ENCODE measurements at places on chromosomes 7 and 10. TPM values are rescaled to one million over a fixed set of nuclear protein-coding genes. Genes with fewer than 3 reads are reported as not detected.

Gene HPSE2
- 1.2 TPM for total RNA-seq

Gene SFTPA1
- total RNA-seq = not detected

Gene ABCC2
- total RNA-seq = 0.58 TPM

Gene SLC39A12
- total RNA-seq = not detected

Gene CHCHD2
- 232 TPM for total RNA-seq

Gene CUBN
- under 0.01 TPM for total RNA-seq

Gene SLIT1
- 6.1 TPM for total RNA-seq

Gene APBB1IP
- not detected for total RNA-seq

Gene GNAT3
- not detected for total RNA-seq

Gene EPHB6
- 9.6 TPM for total RNA-seq

- no peaks in the 10 kb centered on the region for H3K36me3 ChIP-seq
- H3K4me3 ChIP-seq = no peak overlapping the region
- H3K27ac ChIP-seq = no peak overlapping the region
- H3K27me3 ChIP-seq = no peaks in the 10 kb centered on the region
- H3K4me1 ChIP-seq = no peaks in the 10 kb centered on the region
Observed at GRCh38 chr10:82394122-82394521, 519.1 kb downstream of the NRG3 start.

DNA sequence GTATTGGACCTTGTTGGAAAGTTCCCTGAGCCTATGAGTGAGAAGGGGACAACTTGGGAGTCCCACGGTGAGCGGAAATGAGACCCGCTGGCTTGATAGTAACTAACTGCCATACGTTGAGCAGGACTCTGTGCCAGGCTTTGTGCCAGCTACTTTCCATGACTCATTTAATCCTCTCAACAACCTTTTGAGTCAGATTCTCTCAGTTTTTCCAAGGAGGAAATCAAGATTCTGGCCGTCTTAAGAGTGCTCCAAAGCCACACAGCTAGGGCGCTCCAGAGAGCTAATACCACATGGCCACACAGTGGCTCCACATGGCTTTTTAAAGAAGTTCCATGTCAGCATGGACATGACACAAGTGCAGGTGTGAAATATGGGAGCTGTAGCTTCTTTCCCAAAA lies 55.7 kb downstream of the NOD1 start:
- no peak for DNase-seq
- H3K4me3 ChIP-seq = no peak overlapping the region
- H3K27ac ChIP-seq = no peak overlapping the region
- H3K4me1 ChIP-seq = no peaks in the 10 kb centered on the region

- no peaks in the 10 kb centered on the region for H3K36me3 ChIP-seq
- no peaks in the 10 kb centered on the region for H3K4me1 ChIP-seq
- H3K27me3 ChIP-seq = no peaks in the 10 kb centered on the region
- DNase-seq = no peak
- H3K4me3 ChIP-seq = no peak overlapping the region
Observed at GRCh38 chr7:156347132-156347531, 293.4 kb upstream of the RNF32 start.

DNA sequence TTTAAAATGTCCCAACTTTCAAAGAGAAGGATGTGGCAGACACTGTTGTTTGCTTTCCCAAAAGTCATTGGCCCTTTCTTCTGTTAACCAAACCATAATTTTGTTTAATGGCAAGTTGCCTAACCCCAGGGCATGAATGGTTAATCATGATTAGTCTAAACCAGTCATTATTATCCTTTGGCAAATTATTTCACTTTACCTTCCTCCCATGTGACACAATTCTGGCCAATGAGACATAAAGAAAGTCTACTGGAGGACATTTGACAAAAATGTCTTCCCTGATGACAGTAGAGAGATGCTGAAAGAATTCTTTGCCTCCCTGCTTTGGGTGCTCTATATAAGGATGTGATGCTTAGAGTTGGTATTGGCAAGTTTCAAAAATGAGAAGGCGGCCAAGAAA lies 101.9 kb downstream of the PODXL start:
- H3K4me3 ChIP-seq = no peak overlapping the region
- H3K27me3 ChIP-seq = no peaks in the 10 kb centered on the region
- no peak for DNase-seq
- no peaks in the 10 kb centered on the region for H3K4me1 ChIP-seq
- no peak overlapping the region for H3K27ac ChIP-seq
- peaks cover 25% of the 10 kb centered on the region for H3K36me3 ChIP-seq

- H3K27me3 ChIP-seq = no peaks in the 10 kb centered on the region
- H3K4me1 ChIP-seq = no peaks in the 10 kb centered on the region
- H3K27ac ChIP-seq = no peak overlapping the region
- no peaks in the 10 kb centered on the region for H3K36me3 ChIP-seq
- H3K4me3 ChIP-seq = no peak overlapping the region
Observed at GRCh38 chr7:12975412-12975811, 288.0 kb downstream of the ARL4A start.

- peaks cover 50% of the 10 kb centered on the region for H3K27me3 ChIP-seq
- H3K4me3 ChIP-seq = no peak overlapping the region
- no peak overlapping the region for H3K27ac ChIP-seq
- no peaks in the 10 kb centered on the region for H3K36me3 ChIP-seq
- DNase-seq = no peak
- no peaks in the 10 kb centered on the region for H3K4me1 ChIP-seq
Observed at GRCh38 chr10:99461230-99461629, 30.8 kb upstream of the GOT1 start.

- H3K4me3 ChIP-seq = no peak overlapping the region
- peaks cover 51% of the 10 kb centered on the region for H3K4me1 ChIP-seq
- DNase-seq = peak; percentile 75
- peak overlapping the region; percentile 84 for H3K27ac ChIP-seq
- H3K36me3 ChIP-seq = peaks cover 26% of the 10 kb centered on the region
Observed at GRCh38 chr7:135160098-135160857, 10.2 kb downstream of the CYREN start.

GRCh38 chr10:36271627-36272340 lies 629.7 kb upstream of the FZD8 start:
- DNase-seq = no peak
- no peak overlapping the region for H3K4me3 ChIP-seq
- H3K27me3 ChIP-seq = no peaks in the 10 kb centered on the region
- H3K27ac ChIP-seq = no peak overlapping the region
- H3K36me3 ChIP-seq = no peaks in the 10 kb centered on the region
- no peaks in the 10 kb centered on the region for H3K4me1 ChIP-seq

DNA sequence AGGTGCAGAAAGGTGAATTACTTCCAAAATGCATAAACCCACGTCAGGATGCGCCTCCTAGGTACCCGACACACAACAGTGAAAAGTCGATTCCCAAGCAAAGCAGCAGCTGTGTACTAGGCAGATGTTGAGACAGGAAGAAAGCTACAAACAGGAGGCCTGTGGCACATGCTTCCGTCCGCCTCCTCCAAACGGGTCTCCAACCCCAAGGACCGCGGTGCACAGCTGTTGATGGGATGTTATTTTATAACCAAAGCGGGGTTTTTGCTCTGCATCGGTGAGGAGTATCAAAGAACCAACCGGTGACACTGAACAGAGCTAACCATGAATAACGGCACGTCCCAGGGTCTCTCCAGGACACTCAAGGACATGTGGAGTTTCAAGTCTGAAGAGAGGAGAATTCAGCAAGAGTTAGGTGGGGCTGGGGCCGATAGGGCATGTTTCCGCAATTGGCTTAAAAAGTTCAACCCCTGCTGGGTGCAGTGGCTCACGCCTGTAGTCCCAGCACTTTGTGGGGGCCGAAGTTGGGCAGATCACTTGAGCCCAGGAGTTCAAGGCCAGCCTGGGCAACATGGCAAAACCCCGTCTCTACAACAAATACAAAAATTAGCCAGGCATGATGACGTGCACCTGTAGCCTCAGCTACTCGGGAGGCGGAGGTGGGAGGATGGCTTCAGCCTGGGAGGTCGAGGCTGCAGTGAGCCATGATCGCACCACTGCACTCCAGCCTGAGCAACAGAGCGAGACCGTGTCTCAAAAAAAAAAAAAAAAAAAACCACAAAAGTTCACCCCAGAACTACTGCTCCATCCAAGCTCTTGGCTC lies 108.0 kb downstream of the SMURF1 start:
- peaks cover 5% of the 10 kb centered on the region for H3K4me1 ChIP-seq
- H3K27me3 ChIP-seq = no peaks in the 10 kb centered on the region

- H3K27ac ChIP-seq = no peak overlapping the region
- no peaks in the 10 kb centered on the region for H3K36me3 ChIP-seq
- no peak for DNase-seq
- H3K4me1 ChIP-seq = no peaks in the 10 kb centered on the region
Observed at GRCh38 chr10:33373263-33373662, 38.8 kb upstream of the NRP1 start.

DNA sequence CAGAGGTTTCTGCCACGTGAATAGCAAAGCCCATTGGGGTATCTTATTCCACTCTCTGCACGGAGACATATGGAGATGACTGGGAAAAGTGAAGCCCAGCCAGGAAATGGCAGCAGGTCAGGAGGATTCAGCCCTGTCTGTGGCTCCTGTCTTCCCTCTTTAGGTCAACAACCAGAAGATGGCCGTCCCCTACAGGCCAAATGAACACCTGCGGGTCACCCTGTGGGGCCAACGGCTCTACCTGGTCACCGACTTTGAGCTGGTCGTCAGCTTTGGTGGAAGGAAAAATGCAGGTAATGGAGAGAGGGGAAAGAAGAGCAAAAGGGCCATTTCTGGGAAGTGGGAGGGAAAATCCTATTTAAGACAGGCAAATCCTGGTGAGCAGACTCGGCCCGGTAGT lies 38.3 kb downstream of the EPHB4 start:
- no peaks in the 10 kb centered on the region for H3K4me1 ChIP-seq
- no peak overlapping the region for H3K4me3 ChIP-seq
- H3K36me3 ChIP-seq = no peaks in the 10 kb centered on the region
- peaks cover 69% of the 10 kb centered on the region for H3K27me3 ChIP-seq
- DNase-seq = no peak
- no peak overlapping the region for H3K27ac ChIP-seq

DNA sequence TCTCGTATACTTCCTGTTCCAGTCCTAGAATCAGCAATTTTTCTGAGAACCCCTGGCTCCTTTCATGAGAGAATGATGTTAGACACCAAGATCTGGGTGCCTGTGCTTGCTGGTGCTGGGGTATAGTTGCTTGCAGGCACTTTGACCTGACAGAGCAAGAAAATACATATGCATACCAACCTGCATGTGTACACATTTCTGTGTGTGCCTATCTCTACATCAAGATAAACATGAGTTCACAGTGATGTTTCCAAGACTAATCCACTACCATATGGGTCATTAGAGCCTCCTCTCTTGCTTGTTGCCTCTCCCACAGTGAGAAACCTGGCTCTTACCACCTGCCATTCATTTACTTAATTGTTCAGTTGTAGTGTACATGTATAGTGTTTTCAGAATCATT lies 229.1 kb upstream of the IGFBP3 start:
- H3K36me3 ChIP-seq = no peaks in the 10 kb centered on the region
- no peak overlapping the region for H3K4me3 ChIP-seq
- H3K27ac ChIP-seq = no peak overlapping the region
- H3K4me1 ChIP-seq = no peaks in the 10 kb centered on the region

- H3K27ac ChIP-seq = peak within 1 kb of the TSS; percentile 97
- H3K4me1 ChIP-seq = peaks cover 14% of the 10 kb centered on the region
- no peak for DNase-seq
- peak within 1 kb of the TSS; percentile 93 for H3K4me3 ChIP-seq
Observed at GRCh38 chr7:138460176-138460648, at the start of gene TRIM24. TRIM24 (plus strand) TSS chr7:138460259; CDS start chr7:138460549, 290 bp downstream.

DNA sequence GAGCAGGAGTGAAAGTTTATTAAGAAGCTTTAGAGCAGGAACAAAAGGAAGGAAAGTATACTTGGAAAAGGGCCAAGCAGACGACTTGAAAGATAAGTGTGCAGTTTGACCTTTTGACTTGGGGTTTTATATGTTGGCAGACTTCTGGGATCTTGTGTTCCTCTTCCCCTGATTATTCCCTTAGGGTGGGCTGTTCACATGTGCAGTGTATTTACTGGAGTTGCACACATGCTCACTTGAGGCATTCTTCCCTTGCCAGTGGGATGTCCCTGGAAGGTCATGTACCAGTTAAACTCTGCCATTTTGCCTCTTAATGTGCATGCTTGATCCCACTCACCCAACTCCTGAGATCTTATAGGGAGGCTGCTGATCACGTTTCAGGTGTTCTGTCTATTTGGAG lies 23.4 kb upstream of the ARHGAP12 start:
- no peaks in the 10 kb centered on the region for H3K27me3 ChIP-seq
- peaks cover 4% of the 10 kb centered on the region for H3K4me1 ChIP-seq
- H3K36me3 ChIP-seq = no peaks in the 10 kb centered on the region
- no peak overlapping the region for H3K27ac ChIP-seq

DNA sequence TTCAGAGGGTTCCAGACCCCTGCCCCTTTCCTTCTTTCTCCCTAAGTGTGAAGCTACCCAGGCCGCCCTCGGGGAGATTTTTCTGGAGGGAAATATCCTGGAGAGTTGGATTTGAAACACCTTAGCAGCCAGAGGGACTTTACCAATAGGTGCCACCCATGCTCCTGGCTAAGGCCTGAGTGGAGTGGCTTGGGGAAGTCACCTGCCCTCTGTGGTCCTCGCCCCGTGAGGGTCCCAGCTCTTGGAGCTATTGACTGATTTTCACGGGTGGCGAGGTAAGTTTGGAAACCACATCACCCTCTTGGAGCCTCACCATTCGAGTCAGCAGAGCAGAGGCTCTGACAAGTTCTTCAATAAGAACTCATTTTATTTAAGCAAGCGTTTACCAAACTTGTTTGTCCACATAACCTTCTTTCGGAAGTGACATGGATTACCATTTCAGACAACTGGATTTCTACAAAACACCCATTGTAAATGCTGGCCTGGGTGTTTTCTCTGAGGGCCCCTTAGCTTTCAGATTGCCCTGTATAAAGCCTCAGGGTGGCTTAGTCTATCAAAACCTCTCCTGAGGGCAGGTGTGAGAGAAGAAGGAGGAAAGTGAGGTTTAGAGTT lies 20.4 kb downstream of the AQP1 start:
- H3K27ac ChIP-seq = no peak overlapping the region
- peaks cover 6% of the 10 kb centered on the region for H3K4me1 ChIP-seq
- no peak overlapping the region for H3K4me3 ChIP-seq
- DNase-seq = no peak

DNA sequence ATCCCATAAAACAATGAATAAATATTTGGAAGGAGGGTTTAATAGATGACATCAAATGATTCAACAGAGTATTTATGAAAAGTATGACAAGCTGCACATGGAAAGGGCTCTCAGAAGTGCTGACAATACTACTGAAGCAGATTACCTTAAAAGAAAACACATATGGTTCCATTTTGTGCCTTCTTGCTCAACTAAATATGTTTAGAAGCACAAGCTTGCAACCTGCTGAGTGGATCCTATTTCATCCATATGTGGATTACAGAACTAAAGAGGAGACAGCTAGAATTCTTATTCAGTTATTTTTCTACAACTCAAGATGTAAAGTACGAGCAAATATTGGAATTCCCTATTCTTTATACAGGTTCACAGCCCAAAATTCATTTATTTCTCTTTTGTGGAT lies 340.6 kb downstream of the TFEC start:
- no peak for DNase-seq
- H3K27ac ChIP-seq = no peak overlapping the region
- H3K27me3 ChIP-seq = no peaks in the 10 kb centered on the region
- H3K4me1 ChIP-seq = no peaks in the 10 kb centered on the region

- DNase-seq = no peak
- H3K36me3 ChIP-seq = no peaks in the 10 kb centered on the region
- no peaks in the 10 kb centered on the region for H3K27me3 ChIP-seq
- H3K4me1 ChIP-seq = peaks cover 4% of the 10 kb centered on the region
Observed at GRCh38 chr7:121001234-121001906, 12.9 kb downstream of the CPED1 start.

GRCh38 chr7:69844264-69844868 lies 246.1 kb downstream of the AUTS2 start:
- H3K4me1 ChIP-seq = no peaks in the 10 kb centered on the region
- no peak overlapping the region for H3K4me3 ChIP-seq
- no peaks in the 10 kb centered on the region for H3K27me3 ChIP-seq
- no peaks in the 10 kb centered on the region for H3K36me3 ChIP-seq
- no peak for DNase-seq

- DNase-seq = peak; percentile 70
- H3K4me1 ChIP-seq = no peaks in the 10 kb centered on the region
- peak overlapping the region; percentile 13 for H3K4me3 ChIP-seq
- H3K27ac ChIP-seq = peak overlapping the region; percentile 50
Observed at GRCh38 chr10:25682203-25682851, 251.7 kb upstream of the MYO3A start.

Measured in stomach (tissue), 19 donors.